ENCODE measurements at places on chromosomes 1 and 21. TPM values are rescaled to one million over a fixed set of nuclear protein-coding genes. Genes with fewer than 3 reads are reported as not detected.

- DNase-seq = no peak
These were observed 33.3 kb downstream of the PIK3CD start for GRCh38 chr1:9684801-9685200.

GRCh38 chr1:159142391-159142663, 29.1 kb upstream of the CADM3 start:
- no peak for DNase-seq

- no peak for DNase-seq
These were observed 31.4 kb upstream of the DMBX1 start for GRCh38 chr1:46458190-46458589.

DNA sequence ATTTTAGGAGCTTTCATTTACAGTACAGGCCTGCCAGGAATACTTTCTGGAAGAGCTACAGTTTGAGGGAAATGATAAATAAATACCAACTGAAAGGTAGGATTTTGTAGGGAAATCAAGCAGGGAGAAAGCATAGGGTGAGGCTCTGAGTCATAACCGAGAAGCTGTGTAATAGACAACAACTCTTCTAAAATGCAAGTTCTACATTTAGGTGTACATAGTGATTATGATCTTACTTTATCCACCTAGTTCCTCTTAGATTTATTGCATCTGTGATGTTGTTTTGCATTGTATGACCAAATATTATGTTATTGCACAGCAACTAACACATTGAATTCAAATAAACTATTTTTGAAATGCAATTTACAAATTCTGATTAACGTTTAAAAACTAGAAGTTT, 819.3 kb downstream of the PLA2G4A start:
- DNase-seq = no peak

DNA sequence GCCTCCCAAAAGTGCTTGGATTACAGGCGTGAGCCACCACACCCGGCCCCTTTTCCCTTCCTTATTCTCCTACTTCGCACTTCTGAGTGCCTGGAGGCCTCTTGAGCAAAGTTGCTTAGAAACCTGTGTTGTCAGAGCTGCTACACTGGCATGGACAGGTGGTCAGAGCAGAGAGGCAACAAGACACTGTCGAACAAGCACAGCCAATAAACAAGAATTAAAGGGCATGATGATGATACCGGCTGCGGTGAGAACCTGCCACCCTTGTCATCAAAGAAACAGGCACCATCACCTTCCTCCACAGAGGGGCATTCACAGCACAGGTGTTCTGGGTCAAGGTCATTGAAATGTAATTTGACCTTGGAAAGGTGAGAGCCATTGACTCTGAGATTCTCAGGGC, 23.3 kb downstream of the STUM start:
- DNase-seq = peak; percentile 31

GRCh38 chr1:152873495-152873894, 4.6 kb upstream of the SMCP start:
- peak; percentile 59 for DNase-seq

GRCh38 chr1:177629526-177629925, 340.3 kb downstream of the SEC16B start:
- no peak for DNase-seq

GRCh38 chr1:80926531-80926930, 874.2 kb upstream of the ADGRL2 start:
- no peak for DNase-seq

- DNase-seq = no peak
These were observed 24.4 kb downstream of the URB1 start for GRCh38 chr21:32368386-32368785.

GRCh38 chr1:228095161-228095560, 8.0 kb downstream of the C1orf35 start:
- DNase-seq = peak; percentile 23

CRP gene
- total RNA-seq = not detected

HORMAD1 gene
- not detected for total RNA-seq

YRDC gene
- 10.7 TPM for total RNA-seq

DMRTA2 gene
- not detected for total RNA-seq

FCRLB gene
- total RNA-seq = 1.0 TPM

SPRR2E gene
- not detected for total RNA-seq

APCS gene
- total RNA-seq = not detected

IQGAP3 gene
- total RNA-seq = 10.3 TPM
